ENCODE measurements at places on chromosomes 7 and 10.

GRCh38 chr7:49425277-49425818 lies 348.1 kb upstream of the VWC2 start:
- DNase-seq: no peak

GRCh38 chr10:5744849-5745248 lies 60.2 kb downstream of the TASOR2 start:
- DNase-seq: no peak

- DNase-seq: no peak
Measured at GRCh38 chr10:133241501-133242205, 4.0 kb downstream of the VENTX start.

- no peak for DNase-seq
Measured at GRCh38 chr10:80518143-80518806, 19.4 kb upstream of the SH2D4B start.
